ENCODE measurements at places on chromosomes 3 and 15.

- DNase-seq = peak; percentile 21
These were observed 22.5 kb upstream of the BFSP2 start for GRCh38 chr3:133377396-133377795.

- no peak for DNase-seq
These were observed 175.7 kb downstream of the STAG1 start for GRCh38 chr3:136576279-136577009.

DNA sequence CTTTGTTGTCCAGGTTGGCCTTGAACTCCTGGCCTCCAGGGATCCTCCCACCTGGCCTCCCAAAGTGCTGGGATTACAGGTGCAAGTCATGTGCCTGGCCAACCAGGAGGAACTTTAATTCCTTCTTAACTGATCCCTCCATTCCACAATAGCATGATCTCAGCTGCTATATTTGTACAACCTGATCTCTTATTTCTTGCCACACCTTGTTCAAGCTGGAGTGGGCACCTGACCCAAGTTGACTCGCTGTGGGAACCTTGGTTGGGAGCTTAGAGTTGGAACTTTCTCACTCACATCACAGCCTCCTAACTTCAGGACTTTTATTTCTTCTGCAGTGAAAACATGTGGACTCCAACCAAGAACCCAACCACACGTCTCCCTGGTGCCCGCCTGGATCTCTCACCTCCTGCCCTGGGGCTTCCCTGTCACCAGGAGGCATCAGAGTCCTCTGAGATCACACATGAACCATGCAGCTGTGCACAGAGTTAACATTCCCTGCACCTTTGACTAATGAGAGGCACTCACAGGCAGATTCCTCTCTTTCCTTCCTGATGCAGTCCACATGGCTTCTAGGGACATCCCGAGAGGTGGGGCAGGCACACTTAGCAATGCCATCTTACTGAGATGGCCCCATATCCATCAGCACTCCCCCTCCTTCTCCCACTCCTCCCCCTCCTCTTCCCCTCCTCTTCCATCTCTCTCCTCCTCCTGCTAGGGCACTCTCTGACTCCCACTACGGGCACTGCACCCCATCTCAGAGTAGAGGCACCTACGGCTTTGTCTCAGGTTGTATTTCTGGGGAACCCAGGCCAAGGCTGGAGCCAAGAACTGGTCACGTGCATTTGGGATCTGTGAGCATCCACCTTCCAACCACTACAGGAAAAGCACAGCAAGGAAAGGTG, 9.7 kb upstream of the CYFIP1 start:
- DNase-seq = no peak

DNA sequence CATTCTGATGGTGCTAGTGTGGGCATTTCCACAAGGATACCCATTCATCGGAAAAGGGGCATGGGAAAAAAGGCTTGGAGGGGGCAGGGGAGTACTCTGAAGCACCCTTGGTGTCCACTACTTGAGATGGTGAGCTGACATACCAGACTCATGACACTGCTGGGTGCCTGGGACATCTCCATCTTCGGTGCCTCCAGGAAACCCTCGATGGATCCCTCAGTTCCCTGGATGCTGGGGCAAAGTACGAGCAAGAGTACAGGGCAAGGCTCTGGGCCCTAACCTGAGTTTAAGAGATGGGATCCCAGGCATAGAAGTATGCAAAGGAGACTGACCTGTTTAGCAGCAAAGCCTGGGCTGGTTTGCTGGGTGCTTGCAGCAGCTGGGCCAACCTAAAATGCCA, 5.2 kb upstream of the IP6K1 start:
- no peak for DNase-seq

GRCh38 chr3:103060242-103060641, 625.4 kb downstream of the ZPLD1 start:
- DNase-seq = no peak

- DNase-seq = no peak
These were observed 75.7 kb upstream of the GBE1 start for GRCh38 chr3:81837071-81837593.

GRCh38 chr3:133998691-133999241, 31.0 kb downstream of the SLCO2A1 start:
- DNase-seq = no peak

GRCh38 chr15:48002767-48003166, 118.0 kb upstream of the SLC24A5 start:
- no peak for DNase-seq

DNA sequence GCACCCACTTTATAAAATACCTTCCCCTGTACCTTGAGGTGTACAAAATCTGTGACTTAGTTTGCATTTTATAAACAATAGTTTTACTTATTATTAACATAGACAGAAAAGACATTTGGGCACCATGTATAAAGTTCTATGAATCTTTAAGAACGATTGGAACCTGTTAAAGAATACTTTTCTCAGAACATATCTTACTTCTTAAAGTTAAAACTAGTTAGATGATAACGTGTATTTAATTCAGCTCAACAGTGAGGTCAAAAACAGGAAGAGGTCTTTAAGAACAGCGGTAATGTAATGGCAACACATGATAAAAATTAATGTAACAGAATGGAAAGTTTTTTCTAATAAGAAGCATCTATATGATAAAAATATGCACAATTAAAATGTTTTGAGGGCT, 25.0 kb downstream of the CPOX start:
- DNase-seq = no peak

- DNase-seq = no peak
These were observed 33.6 kb downstream of the CD200R1L start for GRCh38 chr3:112813016-112813415.

- DNase-seq = no peak
These were observed 71.6 kb downstream of the KAT2B start for GRCh38 chr3:20111836-20112235.

- DNase-seq = no peak
These were observed 756.7 kb downstream of the NR2F2 start for GRCh38 chr15:97087006-97087741.

GRCh38 chr3:103918336-103918735, 1448.4 kb upstream of the ALCAM start:
- no peak for DNase-seq

DNA sequence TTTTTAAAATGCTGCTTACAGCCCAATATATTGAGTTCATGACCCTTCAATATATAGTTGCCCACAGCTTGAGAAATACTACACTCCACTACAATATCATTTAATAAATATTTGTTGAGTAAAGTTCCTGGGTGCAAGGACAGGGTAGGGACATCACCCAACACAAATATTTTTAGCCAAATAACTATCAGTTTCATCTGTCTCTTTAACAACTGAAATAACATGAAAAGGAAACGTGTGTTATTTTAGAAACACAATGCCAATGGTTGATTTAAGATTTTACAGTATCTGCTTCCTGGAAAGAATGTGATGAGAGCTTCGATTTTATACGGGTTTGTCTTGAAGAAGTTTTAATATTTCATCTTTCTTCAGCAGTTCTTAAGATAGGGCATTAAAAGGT, 67.7 kb upstream of the CDV3 start:
- no peak for DNase-seq

GRCh38 chr3:39142067-39142466, 11.3 kb downstream of the CSRNP1 start:
- no peak for DNase-seq

DNA sequence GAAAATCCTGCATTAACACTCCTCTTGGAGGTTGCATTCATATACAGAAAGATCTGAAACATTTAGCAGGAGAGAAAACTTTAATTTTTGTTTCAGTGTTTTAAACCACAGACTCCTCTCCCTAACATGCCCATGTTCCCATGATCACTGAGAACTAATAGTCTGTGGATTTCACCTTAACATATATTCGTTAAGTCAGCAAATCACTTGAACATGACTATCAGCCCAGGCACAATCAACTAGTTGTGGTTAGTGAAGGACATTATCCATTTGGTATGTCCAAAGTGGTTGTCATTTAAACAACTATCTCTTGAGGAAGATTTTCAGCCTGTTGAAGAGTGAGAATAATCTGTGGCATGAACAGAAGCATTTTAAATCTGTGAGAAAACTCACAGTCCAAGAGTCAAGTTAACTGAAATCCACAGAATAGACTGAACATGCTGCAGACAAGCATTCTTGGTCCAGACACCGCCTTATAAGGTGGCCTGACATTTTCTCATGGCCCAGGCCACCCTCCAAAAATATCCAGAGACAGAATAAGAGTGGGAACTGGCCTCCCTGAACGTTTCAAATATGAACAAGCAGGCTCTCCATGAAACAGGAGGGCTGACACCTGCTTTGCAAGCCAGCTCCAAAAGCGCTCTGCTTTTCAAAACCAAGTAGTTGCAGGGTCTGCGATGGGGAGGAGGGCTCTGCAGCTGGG, 39.9 kb upstream of the ADCY5 start:
- no peak for DNase-seq

GRCh38 chr3:98877132-98877531, 24.4 kb downstream of the DCBLD2 start:
- no peak for DNase-seq

DNA sequence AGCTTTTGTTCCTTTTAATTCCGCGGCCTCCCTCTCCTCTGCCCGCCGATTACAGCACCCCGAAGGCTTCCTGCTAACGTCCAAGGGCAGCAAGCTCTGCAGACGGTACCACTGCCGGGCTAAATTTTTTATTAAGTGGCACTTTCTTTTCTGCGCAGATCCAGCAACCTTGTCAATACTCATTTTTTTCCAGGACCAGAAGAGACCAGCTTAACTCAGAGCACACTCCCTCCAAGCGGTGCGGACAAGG, 542 bp upstream of the MEIS2 start:
- DNase-seq = no peak

DNA sequence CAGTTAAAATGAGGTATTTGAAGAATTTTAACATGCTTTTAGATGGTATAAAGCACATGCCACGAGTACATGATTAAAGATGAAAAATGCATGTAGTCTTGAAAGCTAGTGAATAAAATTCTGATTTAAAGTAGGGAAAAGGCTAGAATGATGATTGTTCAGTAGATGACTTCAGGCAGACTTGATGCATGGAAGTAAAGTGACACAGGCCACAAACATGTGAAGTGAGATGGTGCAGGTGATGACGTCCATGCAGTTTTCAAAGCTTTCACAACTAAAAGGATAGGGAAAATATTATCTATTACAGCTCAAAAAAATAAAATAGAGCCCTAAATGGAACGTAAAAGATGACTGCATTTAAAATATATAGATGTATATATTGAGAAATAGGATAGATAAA, 140.9 kb downstream of the TFG start:
- no peak for DNase-seq

DNA sequence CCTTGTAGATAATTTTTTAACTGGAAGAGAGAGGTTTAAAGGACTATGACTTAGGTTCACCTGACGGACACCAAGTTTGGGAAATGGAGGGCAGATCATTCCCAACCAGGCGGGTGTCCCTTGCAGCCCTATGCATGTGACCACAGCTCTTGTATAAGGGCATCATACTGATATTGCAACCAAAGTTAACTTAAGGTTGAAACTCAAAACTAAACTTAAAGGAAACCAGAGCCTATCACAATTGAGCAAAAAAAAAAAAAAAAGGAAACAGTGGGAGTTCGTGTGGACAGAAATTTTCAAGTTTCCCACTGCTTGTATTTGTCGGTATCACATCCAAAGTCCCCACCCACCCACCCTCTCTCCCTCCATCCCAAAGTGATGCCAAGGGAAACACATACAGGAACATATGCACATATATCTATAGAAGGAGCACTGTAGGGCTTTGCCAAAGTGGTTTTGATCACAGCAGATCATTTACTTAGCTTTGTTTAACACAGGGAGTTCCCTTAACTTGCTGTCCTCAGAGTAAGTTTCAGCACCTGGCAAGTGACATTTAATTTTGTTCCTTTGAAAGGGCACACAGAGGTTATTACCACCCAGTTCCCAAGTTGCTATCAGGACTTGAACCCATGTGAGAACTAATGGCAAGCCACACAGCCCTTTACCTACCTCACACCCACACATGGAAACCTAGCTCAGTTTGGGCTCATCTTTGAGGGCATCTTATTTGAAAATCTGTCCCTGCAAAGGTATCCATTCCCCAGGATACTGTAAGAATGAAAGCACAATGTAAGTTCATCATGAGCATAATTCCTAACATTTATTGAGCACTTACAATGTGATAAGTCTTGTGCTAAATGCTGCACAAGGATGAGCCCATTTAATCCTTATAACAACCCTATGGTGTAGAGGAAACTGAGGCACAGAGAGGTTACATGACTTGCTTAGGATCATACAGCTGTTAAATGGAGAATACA, 204.5 kb upstream of the CMC1 start:
- DNase-seq = no peak

DNA sequence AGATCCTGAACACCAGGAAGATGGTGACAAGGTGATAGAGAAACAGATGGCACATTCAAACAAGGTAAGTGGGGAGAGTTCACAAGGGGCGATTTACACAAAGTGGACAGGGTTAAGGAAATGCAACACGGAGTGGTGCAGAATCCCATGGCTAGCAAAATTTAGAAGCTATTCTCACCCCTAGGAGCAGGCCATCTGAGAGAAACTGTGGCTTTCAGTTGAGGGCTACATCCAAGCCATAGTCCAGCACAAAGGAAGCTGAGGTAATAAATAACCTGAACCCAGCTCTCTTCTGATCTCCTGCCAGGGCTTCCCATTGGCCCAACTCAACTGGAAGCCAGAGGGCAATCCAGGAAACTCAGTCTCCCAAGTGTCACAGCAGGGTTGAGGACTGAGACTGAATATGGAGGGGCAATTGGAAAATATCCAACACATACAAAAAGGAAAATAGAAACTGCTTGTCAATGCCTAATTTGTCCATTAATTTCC, 1.2 kb upstream of the ZNF445 start:
- no peak for DNase-seq

DNA sequence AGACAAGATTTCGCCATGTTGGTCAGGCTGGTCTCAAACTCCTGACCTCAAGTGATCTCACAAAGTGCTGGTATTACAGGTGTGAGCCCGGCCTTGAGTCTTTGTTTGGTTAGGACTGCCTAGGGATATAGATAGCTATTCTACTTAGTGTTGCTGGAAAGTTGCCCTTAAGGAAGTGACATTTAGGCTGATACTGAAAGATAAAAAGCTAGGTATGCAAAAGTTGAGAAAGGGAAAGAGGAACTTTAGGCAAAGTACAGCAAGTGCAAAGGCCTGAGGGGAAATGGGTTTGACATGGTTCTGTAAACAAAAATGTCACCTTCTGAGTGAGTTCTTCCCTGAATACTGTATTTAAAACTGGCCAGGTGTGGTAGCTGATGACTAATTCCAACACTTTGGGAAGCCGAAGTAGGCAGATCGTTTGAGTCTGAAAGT, 111.5 kb downstream of the ZNF609 start:
- no peak for DNase-seq

DNA sequence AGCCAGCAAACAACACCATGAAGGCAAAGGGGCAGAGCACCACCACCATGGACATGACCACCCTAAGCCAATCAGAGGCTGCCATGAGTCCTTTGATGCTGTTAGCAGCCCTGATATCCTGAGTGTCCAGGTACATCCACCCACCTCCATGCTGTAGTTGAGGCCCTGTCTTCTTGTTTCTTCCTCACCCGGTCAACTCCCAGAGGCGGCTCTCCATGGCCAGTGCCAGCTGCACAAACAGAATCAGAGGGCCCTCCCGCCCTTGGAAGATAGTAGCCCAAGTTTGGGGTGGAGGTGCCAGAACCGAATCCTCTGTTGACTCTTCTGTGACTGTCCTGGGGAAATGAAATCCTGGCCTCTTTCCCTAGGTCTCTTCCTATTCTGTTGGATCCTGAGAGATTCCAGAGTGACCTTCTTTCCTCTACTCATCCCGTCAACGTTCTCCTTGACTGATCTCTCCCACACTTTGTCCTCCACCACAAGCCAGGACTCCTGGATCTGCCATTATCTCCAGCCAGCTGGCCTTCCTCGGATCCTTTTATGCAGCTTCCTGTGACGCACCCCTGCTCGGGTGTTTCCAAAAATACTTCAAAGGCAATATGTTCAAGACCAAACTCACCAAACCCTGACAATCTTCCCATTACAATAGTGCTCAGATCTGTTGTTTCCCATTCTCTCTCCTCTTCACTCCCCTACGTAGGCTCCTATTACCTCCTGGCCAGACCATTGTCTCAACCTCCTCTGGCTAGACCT, 45.4 kb upstream of the DLG1 start:
- no peak for DNase-seq
